ENCODE measurements at places on chromosomes 4 and X.

GRCh38 chr4:89296399-89296798, 11.2 kb downstream of the GPRIN3 start:
- DNase-seq, result no peak

DNA sequence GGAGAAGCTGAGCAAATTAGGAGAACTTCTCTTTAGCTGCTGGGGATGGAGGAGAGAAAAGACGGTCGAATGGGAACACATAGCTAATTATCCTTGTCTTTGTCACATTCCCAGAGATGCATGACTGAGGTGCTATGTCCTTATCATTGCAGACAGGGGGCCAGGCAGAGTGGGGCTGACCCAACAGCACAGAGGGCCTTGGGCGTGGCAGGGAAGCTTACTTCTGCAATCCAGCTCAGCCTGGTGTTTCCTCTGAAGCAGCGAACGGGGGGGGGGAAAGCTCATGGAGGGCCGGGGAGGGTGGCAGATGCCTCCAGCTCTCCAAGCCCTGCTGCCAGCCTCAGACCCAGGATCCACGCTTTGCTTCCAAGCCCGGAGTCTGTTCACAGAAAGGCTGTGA, 50.8 kb upstream of the HOPX start:
- DNase-seq, result no peak

DNA sequence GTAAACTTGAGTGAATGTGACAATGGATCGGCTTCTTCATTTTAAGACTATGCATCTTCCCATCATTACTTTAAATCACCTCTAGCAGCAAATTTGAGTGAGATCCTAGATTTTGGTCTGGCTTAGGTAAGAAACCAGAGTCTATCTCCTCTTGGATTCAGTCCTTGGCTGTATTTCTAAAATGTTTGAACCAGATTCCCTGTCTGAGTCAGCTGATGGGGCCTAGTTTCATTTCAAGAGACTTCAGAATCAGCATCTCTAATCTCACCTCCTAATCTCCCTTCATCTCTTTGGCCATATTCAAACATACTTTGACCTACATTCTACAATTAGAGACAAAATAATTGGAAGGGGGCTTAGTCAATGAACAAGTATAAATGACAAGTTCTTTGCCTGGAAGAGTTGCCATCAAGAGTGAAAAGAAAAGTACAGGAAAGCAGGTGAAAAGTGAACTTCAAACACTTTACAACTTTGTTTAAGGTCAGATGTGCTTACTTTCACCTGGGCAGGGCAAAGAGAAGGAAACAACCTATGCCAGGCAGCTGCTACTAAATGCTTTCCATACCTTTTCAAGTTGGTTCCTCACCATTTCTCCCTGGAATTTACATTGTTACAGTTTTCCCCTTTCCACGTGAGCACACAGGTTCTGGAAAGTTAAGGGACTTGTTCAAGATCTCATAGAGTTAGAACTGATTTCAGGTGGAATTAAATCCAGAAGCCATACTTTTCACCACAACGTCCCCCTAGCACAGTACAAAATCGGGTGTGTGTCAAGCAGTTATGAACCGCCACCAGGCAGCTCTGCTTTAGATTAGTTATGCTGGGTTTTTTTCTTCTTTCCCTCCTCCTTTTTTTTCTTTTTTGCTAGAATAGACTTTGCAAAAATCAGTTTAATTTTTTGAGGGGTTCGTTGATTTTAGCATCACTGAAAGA, 30.7 kb upstream of the PITX2 start:
- DNase-seq, result no peak

- DNase-seq, result no peak
Observed at GRCh38 chr4:105283501-105283900, 136.8 kb downstream of the TET2 start.

DNA sequence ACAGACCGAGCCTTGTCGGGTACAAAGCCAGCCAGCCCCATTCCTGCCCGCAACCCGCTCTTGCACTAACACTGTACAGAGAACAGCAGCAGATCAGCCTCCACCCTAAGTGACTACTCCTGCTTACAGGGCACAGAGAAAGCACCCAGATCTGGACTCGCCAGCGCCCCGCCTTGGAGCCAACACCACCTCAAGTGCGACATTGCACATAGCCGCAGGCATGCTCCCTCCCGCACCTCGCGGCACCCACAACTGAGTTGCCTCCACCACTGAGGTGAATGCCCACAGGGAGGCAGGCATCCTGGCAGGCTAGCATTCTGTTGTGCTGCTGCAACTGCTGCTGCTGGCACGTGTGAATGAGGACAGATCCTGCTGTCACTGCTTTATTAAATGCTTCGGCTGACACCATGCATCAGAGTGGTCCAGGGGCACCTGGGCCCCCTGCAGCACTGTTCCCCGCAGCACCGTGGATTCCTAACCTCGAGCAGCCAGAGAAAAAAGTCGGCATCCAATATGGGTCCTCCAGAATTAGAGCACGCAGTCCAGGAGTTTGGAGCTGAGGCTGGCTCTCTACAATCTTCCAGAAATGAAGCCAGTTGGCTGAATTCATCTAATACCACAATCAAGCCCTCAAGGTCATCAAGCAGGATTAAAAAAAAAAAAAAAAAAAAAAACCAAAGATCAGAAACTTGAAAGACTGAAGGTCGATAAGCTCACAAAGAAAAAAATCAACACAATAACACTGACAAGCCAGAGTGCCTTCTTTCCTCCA, 352.9 kb downstream of the GASK1B start:
- DNase-seq, result no peak

Data from natural killer cell (primary cell).